ENCODE measurements at places on chromosomes 3 and 15.

DNA sequence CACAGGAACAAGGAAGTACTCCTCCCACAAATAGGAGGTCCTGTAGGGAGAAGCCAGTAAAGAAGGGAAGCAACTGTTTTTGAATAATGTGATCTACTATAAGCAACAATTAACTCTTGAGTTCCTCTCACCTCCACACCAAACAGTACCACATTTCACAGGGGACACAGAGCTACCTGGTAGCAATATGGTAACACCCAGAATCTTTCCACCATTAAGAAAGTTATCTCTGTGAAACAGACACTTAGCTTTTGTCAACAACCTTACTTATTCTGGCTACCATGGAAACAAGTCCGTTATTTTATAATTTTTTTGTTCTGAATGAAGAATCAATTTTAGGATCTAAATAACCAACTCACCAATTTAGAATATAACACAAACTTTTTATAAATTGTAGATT is 49.5 kb downstream of the TBL1XR1 start:
- peaks cover 45% of the 10 kb centered on the region for H3K4me1 ChIP-seq
- H3K4me3 ChIP-seq = no peak overlapping the region
- H3K36me3 ChIP-seq = no peaks in the 10 kb centered on the region
- no peak for DNase-seq

DNA sequence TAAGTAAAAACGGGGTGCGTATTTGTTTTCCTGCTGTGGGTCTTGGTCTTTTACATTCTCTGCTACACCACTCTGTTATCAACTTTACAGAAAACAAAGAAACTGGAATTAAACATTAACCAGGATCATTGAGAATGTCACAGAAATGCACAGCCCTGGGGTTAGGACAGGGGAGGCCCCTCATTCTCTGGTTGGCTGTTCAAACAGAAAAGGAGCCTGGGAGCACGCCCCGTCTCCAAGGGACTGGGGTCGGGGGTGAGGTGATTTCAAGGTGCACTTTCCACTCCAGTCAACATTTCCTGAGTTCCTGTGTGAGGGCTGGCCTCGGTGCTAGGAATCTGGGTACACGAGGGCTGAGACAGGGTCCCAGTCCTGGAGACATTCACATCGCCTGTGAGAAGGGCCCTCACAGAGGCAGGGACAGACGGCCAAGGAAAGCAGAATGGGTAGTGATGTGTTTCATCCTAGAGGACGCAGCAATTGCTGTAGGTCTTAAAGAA is 30.3 kb downstream of the CPN2 start:
- no peaks in the 10 kb centered on the region for H3K36me3 ChIP-seq
- no peak for DNase-seq
- no peak overlapping the region for H3K27ac ChIP-seq
- no peak overlapping the region for H3K4me3 ChIP-seq
- H3K27me3 ChIP-seq = no peaks in the 10 kb centered on the region
- H3K4me1 ChIP-seq = peaks cover 15% of the 10 kb centered on the region

- no peaks in the 10 kb centered on the region for H3K36me3 ChIP-seq
- DNase-seq = no peak
- H3K27me3 ChIP-seq = peaks cover 2% of the 10 kb centered on the region
These were observed 114.2 kb downstream of the ASB7 start for GRCh38 chr15:100716456-100717085.

DNA sequence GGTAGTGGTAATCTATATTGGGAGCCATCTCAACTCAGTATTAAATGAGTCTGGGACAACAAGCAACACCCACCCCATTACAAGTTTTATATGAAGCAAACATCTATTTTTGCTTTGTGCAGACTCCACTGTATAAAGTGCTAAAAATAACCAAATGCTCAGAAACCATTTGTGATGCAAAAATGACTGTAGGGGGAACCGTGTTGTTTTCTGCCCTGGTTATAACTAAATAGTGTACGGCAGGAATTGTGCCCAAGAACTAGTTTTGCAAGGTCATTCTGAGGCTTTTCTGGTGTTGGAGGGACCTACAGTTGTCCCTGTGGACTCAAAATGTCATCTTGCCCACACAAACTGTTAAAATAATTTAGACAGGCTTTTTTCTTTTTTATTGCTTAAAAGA is 88.3 kb downstream of the ITPR1 start:
- no peaks in the 10 kb centered on the region for H3K36me3 ChIP-seq
- H3K27ac ChIP-seq = no peak overlapping the region
- peaks cover 12% of the 10 kb centered on the region for H3K4me1 ChIP-seq
- no peaks in the 10 kb centered on the region for H3K27me3 ChIP-seq
- DNase-seq = no peak
- H3K4me3 ChIP-seq = no peak overlapping the region

DNA sequence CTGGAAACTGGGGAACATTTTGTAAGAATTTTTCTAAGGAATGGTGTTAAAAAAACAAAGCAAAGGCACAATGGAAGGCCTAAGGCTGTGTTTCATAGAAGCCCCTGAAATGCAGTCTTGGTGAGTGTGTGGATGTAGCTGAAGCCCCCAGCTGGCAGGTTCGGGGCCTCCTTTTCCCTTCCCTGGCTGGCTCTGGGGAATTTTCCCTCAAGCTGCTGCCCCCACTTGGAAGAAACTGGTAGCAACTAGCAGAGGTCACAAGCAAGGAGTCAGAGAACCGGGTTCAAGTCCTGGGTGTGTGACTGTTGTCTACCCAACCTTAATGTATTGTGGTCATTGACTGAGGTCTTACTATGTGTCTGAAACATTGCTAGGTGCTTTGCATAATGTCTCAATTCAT is 85.3 kb upstream of the MYZAP start:
- H3K4me3 ChIP-seq = no peak overlapping the region
- DNase-seq = no peak
- peaks cover 8% of the 10 kb centered on the region for H3K27me3 ChIP-seq
- H3K36me3 ChIP-seq = no peaks in the 10 kb centered on the region
- no peak overlapping the region for H3K27ac ChIP-seq
- H3K4me1 ChIP-seq = no peaks in the 10 kb centered on the region

DNA sequence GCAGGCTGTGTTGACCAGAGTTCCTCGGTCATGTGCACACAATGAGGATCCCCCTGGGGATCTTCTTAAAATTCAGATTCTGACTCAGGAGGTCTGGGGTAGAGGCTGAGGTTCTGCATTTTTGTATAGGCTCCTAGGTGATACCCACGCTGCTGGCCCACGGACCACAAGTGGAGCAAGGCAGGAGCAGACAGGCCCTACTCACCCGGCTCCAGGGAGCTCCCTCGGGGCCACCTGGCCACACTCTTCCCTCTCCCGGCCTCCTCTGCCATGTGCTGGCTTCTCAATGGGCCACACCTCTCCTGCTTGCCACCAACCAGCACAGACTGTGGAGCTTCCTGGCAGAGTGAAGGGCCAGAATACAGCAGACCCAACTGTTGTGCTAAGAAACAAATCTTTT is 23.9 kb downstream of the GP9 start:
- no peaks in the 10 kb centered on the region for H3K36me3 ChIP-seq
- no peak overlapping the region for H3K27ac ChIP-seq
- no peak for DNase-seq
- no peak overlapping the region for H3K4me3 ChIP-seq
- H3K27me3 ChIP-seq = no peaks in the 10 kb centered on the region

GRCh38 chr15:101540480-101541239 is 51.2 kb upstream of the PCSK6 start:
- no peaks in the 10 kb centered on the region for H3K4me1 ChIP-seq
- H3K27me3 ChIP-seq = peaks cover 23% of the 10 kb centered on the region
- no peak for DNase-seq

DNA sequence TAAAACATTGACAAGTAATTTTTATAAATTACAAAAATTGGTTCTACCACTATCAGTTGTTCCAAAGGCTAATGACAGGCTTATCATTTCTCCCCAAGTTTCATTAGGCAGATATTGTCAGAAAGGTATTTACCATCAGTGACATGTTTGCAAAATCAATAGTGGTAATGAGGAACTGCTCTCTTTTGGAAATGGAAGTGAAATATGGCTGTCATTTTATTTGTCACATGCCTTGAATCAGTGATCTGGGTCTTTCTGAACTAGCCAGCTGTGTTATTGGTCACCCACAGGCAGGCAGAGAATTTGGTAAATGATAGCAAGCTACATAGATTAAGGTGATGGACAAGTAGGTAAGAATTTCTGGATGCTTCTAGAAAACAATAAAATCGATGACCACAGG is 268.0 kb upstream of the ARHGEF26 start:
- H3K4me1 ChIP-seq = no peaks in the 10 kb centered on the region
- no peak for DNase-seq
- H3K4me3 ChIP-seq = no peak overlapping the region

- H3K4me3 ChIP-seq = no peak overlapping the region
- H3K27me3 ChIP-seq = peaks cover 4% of the 10 kb centered on the region
- no peaks in the 10 kb centered on the region for H3K36me3 ChIP-seq
- no peak overlapping the region for H3K27ac ChIP-seq
- no peak for DNase-seq
- no peaks in the 10 kb centered on the region for H3K4me1 ChIP-seq
These were observed 59.3 kb downstream of the NR1D2 start for GRCh38 chr3:24004171-24004938.

GRCh38 chr3:148970271-148970670 is 21.1 kb upstream of the GYG1 start:
- H3K27me3 ChIP-seq = no peaks in the 10 kb centered on the region
- no peak for DNase-seq
- H3K36me3 ChIP-seq = no peaks in the 10 kb centered on the region
- H3K27ac ChIP-seq = no peak overlapping the region

GRCh38 chr15:50830477-50831354 is 65.2 kb upstream of the SPPL2A start:
- H3K4me1 ChIP-seq = no peaks in the 10 kb centered on the region
- no peaks in the 10 kb centered on the region for H3K36me3 ChIP-seq
- no peak for DNase-seq
- no peak overlapping the region for H3K27ac ChIP-seq
- H3K27me3 ChIP-seq = no peaks in the 10 kb centered on the region

DNA sequence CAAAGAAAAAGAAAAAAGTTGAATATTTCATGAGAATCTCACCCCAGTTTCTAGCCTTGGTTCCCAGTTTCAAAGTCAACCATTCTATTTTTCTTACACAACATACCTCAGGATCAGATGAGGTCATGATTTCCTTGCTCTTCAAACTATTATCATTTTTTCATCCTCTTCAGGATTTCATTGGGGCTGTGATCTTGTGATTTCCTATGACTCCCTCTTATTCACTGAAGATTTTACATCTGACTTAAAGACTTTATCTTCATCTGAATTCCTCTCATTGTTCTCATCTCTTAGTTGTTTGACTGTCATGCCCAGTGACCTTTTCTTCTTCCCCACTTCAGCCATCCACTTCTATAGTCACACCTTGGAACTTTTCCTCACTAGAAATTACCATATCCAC is 3.1 kb upstream of the C3orf33 start:
- peaks cover 12% of the 10 kb centered on the region for H3K4me1 ChIP-seq
- no peak overlapping the region for H3K27ac ChIP-seq
- DNase-seq = no peak

DNA sequence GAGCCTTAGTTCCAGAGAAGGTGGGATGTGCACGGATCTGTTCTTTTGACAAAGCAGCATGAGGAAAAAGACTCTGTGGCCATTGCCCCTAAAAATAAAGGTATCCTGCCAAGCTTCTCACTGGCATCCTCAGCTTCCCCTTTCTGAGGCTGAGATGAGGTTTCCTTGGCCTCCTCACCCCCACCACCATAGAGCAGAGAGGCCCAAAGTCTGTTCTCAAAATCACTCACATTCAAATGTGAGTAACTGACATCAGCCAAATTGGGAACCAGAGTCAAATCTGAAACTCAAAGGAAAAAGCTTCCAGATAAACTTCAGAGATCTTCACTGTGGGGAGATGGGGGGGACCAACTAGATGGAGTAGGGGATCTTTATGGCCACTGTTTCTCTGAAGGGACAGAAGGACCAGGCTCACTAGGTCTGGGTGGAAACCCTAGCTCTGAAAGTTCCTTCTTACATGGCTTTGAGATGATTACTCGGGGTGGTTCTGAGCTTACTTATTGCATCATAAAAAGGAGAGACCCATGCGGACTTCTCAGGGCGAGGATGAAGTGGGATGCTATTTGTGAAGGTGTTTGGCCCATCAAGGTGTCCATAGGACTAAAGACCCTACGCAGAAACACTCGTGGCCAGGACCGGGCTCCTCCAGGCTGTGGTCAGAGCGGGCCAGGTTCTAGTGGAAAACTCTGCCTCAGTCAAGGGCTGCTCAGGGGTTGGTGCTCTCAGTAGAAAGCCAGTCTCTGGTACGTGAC is 61.5 kb upstream of the MEF2A start:
- DNase-seq = no peak
- peaks cover 22% of the 10 kb centered on the region for H3K27me3 ChIP-seq
- no peak overlapping the region for H3K4me3 ChIP-seq
- peaks cover 29% of the 10 kb centered on the region for H3K4me1 ChIP-seq
- no peak overlapping the region for H3K27ac ChIP-seq
- no peaks in the 10 kb centered on the region for H3K36me3 ChIP-seq

DNA sequence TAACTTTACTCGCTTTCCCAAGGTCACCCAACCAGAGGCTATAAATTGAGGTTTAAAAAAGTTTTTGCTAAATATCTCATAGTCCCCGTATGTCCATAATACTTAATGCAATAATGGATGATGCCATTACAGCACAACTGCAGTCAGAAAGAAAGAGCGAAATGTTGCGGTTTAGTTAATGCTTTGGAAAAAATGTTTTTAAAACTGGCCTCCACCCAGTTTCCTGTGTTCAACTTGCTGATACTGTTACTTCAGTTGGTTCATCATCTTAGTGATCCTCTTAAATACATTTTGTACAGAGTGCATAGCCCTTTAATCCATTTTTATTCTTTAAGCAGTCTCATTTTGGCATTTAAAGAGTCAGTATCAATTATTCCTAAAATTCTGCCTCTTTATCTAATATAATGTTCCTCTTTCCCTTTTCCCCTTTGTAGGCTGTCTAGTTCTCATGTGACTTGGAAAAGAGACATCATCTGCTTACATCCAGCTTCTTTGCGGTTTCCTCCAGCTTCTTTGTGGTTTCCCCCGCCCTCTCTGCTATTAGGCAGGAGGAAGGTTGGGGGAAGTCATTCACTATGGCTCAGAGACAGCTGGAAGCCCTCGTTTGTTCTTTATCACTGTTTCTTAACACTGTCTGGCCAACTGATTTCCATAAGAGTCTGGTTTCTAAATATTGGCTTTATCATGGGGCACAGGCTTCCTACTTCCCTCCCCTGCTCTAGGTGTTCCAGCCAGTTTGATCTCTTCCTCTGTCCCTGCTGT is 154.3 kb downstream of the GOLIM4 start:
- no peaks in the 10 kb centered on the region for H3K4me1 ChIP-seq
- no peaks in the 10 kb centered on the region for H3K27me3 ChIP-seq

DNA sequence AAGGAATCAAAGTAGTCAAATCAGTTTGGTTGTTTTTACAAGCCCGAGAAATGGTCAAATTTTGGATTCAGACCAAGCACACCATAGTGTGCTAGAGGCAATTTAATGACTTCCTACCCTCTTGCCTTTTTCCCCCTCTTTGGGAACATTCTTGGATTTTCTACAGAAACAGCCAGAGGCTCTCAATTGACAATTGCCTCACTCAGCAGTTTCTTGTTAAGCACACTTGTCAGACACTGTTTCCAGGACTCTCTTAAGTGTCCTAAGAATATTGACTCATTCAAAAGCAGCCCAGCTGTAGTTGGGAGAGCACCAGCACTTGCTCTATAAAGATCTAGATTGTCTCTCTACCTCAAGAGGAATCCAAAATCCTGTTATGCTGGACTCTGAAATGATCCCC is 1.5 kb upstream of the SLC35G2 start:
- peaks cover 23% of the 10 kb centered on the region for H3K4me1 ChIP-seq
- peaks cover 27% of the 10 kb centered on the region for H3K27me3 ChIP-seq
- no peak overlapping the region for H3K27ac ChIP-seq
- no peak for DNase-seq
- no peaks in the 10 kb centered on the region for H3K36me3 ChIP-seq
